ENCODE measurements at places on chromosomes 2 and 18.

DNA sequence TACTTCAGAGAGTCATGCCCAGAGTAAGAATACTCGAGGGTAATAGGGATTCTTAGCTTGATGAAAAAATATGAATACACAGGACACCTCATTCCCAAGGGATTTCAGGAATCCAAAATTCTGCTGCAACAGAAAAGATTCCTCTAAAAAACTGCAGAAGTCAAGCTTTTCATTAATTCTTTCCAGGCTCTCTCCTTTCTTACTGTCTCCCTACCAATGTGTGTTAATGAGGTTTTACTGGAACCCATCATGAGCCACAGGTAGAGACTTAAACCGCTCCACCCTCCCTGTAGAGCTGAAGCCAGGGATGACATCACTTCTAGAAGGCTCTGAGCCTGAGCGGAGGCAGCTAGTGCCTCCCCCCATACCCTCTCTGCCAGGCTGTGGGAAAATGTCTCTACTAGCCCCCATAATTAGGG, 3.4 kb downstream of the SDC1 start:
- no peak for DNase-seq

GRCh38 chr2:72785517-72785916, 40.3 kb downstream of the EXOC6B start:
- DNase-seq = no peak

- DNase-seq = no peak
Measured at GRCh38 chr2:185245806-185246205, 492.8 kb upstream of the FSIP2 start.

- DNase-seq = peak; percentile 28
Measured at GRCh38 chr2:227818675-227819397, 5.2 kb downstream of the CCL20 start.

- DNase-seq = no peak
Measured at GRCh38 chr2:216092646-216093045, 10.9 kb downstream of the TMEM169 start.

- no peak for DNase-seq
Measured at GRCh38 chr2:19046986-19047780, 311.2 kb downstream of the OSR1 start.

- no peak for DNase-seq
Measured at GRCh38 chr2:96604104-96604503, 34.0 kb downstream of the KANSL3 start.

DNA sequence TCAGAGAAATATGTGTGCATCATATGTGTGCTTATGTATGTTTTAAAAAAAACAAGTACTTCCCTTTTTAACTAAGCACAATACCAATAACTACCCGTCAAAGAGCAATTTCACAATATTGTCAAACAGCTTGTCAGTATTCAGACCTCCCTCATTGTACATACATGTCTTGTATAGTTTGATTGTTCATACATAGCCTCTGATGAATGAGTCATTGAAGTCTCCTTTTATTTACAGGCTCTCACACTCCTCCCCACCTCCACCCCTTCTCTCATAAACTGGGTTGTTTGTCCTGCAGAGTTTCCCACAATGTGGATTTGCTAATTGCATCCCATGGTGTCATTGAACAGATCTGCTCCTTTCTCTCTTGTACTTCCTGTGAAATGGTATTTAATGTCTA, 132.8 kb upstream of the L3MBTL4 start:
- no peak for DNase-seq

DNA sequence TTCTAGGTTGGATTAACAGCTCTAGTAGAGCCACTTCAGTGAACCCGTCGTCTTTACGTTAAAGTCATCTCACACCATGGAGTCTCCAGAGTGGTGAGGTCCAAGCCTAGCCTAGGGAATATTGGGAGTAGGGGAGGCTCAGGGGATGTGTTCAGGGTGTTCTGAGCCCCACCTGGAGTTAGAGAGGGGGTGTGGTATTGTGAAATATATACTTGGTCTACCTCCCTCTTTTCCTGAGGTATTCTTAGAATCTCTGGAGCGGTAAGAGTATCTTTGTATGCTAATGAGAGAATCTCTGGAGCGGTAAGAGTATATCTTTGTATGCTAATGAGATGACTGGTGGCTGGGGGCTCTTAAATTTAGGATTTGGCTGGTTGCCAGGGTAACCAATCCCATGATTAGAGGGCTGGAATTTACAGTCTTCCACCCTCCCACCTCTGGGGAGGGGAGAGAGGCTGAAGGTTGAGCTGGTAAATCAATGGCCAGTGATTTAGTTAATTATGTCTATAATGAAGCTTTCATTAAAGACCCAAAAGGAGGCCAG, 69.5 kb downstream of the INPP4A start:
- DNase-seq = no peak

GRCh38 chr18:44671914-44672313, 8.8 kb upstream of the SETBP1 start:
- no peak for DNase-seq

- DNase-seq = no peak
Measured at GRCh38 chr2:132437852-132438669, 21.5 kb downstream of the GPR39 start.

DNA sequence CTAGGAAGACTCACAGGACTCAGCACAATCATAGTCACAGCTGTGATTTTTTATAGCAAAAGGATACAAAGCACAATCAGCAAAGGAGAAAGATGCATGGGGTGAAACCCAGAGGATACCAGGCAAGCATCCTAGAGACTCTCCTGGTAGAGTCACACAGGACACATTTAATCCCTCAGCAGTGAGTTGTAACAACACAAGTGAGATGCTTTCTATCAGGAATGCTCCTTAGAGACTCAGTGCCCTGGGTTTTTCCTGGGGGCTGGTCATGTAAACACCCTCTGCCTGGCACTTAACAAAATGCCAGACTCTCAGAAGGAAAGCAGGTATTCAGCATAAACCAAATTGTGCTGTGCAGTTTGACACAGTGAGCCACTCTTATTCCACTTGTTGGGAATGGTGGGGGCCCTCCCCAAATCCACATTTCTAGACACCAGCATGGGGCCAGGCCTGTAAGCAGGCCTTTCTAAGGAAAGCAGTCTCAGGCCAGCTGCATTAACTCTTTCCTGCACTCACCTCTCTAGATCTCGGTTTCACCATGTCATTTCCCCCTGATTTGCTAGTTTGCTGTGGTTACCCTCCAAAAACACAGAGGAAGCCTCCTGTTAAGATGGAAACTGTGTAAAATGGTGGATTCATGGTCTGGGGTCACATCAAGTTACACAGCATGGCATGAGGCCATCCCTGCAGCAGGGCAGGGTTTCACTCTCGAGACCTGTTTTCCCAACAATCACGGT, 16.9 kb upstream of the RNU4ATAC start:
- DNase-seq = no peak

DNA sequence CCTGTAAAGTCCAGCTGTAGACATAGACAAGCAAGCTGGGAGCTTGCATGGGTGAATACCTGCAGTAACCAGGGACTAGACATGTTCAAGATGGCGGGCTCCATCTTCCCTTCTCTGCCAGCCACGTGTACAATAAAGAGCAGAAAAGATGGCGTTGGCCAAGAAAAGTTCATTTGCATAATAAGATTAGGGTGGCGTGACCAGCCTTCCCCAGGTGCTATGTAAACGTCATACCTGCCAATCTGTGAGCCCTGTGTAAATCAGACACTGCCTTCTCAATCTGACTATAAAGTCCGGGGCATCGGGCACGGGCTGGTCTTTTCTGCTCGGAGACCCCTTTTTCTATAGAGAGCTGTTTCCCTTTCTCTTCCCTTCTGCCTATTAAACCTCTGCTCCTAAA, 101.6 kb upstream of the XPO1 start:
- no peak for DNase-seq

DNA sequence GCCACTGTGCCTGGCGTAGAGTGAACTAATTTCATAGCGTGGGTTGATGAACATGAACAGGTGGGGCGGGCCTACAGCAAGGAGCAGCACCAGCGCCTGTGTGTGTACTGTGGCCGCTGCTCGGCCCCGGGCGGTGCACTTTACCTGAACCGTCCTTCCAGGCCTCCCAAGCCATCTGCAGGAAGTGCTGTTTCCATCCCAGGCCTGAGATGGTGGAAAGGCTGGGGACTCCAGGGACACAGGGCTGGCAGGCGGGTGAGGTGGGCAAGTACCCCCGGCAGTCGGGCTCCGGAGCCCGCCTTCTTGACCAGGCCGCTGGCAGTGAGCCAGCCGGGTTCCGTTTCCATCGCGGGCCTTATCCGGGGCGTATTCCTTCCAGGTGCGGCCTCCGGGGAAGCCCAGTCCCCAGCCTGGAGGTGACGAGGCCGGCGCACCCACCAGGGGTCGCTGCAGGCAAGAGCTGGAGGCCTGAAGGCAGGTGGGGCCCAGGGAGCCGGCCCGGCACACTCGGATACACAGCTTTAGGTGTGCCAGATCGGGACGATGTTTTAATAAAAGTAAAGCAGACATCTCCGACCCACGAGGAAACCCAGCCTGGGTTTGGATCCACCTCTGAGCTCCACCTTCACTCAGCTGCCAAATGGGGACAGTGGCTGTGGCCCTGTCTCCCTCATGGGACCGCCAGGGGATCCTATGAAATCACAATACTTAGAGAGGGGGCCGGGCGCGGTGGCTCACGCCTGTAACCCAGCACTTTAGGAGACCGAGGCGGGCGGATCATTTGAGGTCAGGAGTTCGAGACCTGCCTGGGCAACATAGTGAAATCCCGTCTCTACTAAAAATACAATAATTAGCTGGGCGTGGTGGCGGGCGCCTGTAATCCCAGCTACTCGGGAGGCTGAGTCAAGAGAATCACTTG, 22.7 kb upstream of the PDIA6 start:
- peak; percentile 66 for DNase-seq

DNA sequence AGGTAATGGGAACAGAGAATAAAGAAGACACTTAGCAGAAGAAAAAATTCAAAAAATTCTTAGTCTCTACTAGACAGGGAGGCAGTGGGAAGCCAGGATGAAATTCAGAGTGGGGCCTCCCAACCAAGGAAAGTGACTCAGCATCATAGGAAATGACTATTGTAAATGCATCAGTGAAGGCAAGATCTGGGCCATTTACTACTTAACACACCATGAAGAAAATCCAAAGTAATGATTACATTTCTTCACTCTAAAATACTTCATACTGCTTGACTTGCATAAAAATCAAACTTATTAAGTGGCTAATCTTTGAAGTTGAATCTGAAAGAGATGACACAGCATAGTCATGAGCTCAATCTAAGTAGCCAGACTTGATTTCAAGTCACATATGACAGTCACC, 405.8 kb upstream of the SLC39A10 start:
- no peak for DNase-seq

DNA sequence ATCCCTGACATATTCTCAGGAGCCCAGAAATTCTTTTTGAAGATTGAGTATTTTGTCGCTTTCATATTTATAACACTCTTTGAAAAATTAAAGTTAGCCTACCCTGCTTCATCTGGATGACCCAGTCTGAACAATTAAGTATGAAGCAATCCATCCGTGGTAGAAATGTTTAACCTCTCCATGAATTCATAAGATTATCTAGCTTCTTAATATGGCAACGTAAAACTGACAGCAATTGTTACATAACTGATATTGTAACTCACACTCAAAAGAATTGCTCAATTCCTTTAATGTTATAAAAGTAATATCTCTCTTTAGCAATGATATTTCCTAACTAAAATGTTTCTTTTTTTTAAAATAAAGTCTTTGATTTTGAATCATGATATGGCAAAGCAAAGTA, 7.2 kb upstream of the ABCA12 start:
- no peak for DNase-seq

DNA sequence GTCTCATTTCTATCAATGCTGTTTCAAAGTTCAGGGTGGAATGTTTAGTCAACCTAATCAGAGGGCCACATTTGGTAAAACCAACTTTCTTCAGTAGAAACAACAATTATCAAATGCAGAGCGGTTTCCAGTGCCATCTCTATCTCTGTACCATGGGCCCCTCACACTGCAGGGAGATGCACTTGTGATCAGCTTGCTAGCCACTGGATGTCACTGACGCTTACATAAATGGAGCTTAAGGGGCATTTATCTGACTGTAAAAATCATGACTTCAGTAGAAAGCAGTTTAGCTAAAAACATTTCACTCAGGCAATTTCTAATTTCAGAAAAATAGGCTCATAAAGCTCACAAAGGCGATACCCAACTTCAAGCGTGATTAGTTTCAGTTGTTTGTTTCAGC, 678.0 kb downstream of the ZEB2 start:
- no peak for DNase-seq

DNA sequence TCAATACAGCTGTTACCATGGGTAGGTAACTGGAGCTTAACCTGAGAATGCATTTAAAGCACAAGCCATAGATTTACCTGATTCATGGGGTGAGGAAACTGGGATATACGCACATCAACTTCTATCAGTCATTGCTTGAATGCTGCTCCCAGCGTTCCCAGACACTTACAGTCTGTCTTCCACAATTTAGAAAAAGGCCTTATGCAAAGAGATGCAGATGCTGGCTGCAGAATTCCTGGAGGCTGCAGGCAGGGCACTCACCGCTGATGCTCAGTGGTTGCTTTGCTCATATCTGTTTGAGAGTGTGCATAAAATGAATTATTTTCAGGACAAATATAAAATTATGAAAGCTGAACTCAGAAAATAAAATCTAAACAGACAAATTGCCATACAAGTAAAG, 950.7 kb upstream of the PIK3C3 start:
- DNase-seq = no peak

GRCh38 chr18:9914334-9914583, 443 bp downstream of the VAPA start:
- no peak for DNase-seq

DNA sequence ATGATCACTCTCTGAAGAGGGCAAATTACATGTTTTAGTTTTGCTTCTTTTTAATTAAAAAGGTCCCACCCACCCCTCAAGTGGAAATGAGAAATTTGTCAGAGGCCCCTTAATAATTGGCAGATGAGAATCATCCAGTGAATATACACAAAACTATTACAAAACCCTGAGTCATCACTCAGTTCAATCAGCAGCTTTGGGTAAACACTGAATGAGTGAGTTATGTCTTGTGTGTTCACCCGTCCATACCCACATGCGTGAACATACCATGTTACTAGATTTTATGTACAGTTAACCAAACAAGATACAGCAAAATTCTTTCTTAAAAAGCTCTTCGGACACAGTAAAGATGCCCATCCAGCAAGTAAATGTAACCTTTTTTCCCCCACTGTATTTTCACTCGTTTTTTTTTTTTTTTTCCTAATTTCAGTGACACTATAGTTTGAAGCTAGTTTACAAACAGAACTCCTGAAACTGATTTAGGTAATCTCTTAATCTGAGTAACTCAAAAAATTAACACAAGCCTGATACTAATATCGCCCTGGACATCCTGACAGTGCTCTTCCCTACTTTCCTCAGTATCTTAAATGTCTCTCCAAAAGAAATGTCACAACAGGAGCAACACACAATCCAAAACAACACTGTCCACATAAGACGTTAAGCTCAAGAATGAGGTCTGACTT, 1.4 kb downstream of the PSME4 start:
- no peak for DNase-seq

GRCh38 chr2:195560209-195560895, 96.7 kb upstream of the SLC39A10 start:
- no peak for DNase-seq

DNA sequence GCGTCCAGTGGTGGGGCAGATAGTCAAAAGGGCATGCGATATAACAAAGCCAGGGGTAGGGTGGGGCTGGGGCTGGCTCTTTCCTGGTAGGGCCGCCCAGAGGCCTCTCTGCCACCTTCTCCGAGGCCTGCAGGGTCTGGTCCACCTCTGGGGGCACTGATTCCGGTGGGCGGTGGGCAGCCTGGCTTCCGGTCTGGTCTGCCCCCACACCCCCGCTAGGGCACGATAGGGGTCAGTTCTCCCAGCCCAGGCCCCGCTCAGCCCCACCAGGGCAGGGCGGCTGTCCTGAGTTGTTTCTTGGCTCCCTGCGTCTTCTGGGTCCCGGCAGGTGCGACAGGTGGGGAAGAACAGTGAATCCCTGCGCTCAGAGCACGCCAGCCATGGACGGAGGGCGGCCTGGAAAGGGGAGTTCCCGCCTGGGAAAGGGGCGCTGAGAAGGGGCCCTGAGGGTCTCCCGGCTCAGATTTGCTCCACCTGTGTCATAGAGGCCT, 707 bp upstream of the ERFE start:
- DNase-seq = no peak

All from CD4-positive, alpha-beta T cell treated with Interleukin-1 beta for 1 hour (primary cell).